ENCODE measurements at places on chromosomes 12 and 14.

DNA sequence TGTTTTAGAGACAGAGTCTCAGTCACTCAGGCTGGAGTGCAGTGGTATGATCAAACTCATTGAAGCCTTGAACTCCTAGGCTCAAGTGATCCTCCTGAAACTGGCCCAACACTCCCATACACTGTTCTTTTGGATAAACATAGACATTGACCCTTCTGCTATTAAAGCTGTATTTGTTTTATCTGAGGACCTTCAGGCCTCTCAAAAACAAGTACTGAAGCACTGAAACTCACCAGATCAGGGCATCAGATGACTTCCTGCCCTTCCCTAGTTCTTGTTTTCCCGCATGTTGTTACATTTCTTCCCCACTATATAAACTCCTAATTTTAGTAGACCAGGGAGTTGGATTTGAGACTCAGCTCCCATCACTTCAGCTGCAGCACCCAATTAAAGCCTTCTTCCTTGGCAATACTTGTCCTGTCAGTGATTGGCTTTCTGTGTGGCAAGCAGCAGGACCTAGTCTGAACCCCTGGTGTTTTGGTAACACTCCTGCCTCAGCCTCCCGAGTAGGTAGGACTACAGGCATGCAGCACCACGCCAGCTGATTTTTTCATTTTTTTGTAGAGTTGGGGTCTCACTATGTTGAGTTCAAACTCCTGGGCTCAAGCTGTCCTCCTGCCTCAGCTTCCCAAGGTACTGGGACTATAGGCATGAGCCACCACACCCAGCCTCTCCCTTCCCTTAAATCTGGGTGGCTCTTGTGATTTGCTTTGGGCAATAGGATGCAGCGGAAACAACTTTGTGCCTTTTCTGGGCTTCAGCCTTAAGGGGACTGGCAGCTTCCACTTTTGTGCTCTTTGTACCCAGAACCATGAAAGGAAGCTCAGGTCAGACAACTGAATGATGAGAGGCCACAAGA is 12.5 kb upstream of the IFT81 start:
- DNase-seq = no peak

GRCh38 chr14:85878874-85879273 is 348.9 kb downstream of the FLRT2 start:
- no peak for DNase-seq

DNA sequence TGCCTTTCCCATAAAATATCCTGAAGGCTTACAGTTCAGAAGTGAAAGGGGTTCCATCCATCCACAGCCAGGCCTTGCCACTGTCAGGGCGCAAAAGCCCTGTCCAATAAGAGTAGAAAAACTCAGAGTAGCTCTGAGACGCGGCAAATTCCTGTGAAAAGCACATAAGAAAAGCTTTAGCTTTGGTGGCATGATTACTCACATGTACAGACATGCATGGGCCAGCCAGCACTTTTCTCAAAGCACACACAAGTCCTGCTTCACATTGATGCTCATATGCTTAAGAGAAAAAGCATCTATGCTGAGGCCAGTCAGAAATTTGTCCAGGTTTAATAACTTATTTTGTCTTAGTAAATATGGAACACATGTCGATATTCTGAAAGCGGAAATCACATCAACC is 25.5 kb downstream of the CLEC1A start:
- no peak for DNase-seq

GRCh38 chr14:79573486-79573885 is 637.8 kb downstream of the DIO2 start:
- DNase-seq = no peak

DNA sequence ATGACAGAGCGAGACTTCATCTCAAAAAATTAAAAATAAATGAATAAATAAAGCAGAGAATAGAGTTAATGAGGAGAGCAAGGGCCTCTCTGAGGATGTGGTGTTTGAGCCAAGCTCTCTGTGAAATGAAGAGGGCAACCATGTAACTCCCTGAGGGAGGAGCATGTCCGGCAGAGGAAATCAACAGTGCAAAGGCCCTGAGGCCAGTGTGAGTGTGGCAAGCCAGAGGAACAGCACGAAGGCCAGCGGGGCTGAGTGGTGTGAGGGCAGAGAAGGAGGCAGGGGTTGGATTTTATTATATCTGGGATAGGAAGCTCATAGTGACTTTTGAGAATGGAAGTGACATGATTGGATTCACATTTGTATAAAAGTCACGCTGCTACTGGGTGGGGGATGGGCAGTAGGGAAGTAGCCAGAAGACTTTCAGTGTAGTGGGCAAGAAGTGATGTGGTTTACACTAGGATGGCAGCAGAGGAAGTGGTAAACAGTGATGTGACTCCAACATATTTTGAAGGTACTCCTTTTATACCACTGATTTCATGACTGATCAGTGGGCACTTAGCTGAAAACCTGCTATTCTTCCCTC is 10.3 kb upstream of the LRP1-AS start:
- DNase-seq = peak; percentile 57

DNA sequence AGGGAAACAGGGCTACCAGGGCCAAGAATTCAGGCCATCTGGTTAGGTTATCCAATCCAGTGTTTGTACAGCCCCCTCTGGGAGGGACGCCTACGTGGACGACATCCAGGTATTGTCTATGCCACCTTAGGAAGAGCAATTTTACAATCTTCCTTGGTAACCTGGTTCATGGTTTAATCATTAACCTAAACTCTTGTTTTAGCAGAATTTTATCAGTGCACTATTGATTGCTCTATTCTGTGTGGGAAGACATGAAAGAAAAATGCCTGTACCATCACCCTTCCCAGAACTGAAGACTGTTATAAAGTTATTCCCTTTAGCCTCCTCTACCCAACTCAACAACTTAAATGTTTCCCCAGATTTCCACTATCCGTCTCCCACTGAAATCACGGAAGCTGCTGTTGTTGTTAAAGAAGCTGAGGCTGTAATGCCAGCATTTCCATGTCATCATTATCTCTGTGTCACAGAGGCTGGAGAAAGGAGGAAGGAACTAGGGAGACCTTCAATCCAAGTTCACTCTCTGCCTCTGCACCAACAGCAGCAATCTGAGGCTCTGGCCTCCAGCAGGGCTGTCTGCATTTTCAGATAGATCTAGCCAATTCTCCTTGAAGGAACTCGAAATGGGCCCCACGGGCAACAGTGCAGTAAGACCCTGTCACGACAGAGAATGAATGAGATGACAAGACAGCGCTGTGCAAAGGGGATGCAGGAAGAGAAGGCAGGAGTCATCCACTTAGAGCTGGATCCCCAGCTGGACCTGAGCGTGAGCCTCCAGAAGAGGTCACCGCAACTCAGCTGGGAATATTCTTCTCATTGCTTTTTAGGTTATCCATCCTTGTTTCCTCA is 183.4 kb upstream of the GZMB start:
- DNase-seq = no peak

DNA sequence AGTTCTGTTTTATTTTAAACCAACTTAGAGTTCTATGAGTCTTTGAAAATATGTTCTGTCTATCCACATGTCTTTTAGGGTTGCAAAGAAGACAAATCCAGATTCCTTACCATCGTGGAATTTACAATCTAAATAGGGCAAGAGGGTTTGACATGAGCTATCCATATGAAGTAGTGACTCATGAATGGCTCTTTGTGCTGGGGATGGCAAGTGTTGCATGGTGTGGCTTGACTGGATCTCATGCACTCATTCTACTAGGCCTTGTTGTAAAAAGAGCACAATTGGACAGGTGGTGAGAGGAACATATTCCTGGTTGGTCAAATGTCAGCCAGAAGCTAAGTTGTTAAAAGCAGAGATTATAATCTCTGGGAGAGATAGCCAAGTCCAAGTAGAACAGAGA is 509.1 kb downstream of the DIO2 start:
- no peak for DNase-seq

- no peak for DNase-seq
These were observed 34.2 kb downstream of the RTRAF start for GRCh38 chr14:52023518-52023917.

- no peak for DNase-seq
These were observed 4.8 kb downstream of the RNF34 start for GRCh38 chr12:121404734-121405133.

- no peak for DNase-seq
These were observed 9.1 kb downstream of the C12orf76 start for GRCh38 chr12:110039085-110039807.

DNA sequence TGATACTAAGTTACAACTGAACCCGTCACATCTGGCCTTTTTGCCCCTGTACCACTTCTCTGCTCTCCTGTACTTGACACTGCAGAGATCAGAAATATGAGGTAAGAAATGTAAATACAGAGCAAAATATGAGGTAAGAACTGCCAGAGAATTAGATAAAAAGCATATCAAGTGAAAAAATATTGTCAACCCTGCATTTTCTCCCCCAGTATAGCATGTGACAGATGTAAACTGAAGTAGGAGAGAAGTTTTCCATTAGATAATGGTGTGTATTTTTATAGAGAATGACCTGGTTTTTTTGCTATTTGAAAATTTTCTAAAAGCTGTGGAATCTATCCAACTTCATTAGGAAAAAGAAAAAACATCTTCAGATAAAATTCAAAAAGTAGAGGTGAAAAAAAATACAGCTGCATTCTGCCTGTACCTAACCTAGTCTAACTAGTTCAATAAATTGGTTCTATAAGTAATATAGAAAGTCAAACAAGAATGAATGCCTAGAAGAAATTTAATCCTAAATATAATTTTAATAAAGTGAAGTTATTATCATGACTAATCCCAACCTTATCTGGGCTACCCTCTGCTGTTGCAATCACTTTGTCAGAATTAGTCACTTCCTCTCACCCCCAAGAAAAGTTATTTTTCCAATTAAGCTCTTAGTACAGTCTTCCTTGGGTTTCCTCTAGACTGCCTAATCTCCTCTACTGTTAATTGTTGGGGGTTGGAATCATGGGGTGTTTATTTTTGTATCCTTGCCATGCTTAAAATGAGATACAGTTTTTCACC is 210.0 kb downstream of the RASSF9 start:
- DNase-seq = no peak

DNA sequence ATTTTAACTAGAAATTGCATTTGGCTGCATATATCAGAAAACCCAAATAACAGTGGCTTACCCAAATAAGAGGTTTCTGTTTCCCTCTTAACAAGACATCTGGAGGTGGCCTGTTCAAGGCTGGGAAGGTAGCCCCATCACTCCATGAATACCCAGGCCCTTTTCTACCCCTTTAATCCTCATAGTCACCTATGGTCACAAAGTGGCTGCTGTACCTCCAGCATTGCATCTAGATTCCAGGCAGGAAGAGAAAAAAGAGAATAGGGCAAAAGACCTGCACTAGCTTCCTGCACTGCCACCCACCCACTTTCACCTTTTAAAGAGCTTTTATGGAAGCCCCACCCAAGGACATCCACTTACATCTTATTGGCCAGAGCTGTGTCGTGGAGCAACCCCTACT is 124.0 kb upstream of the NCOR2 start:
- no peak for DNase-seq

DNA sequence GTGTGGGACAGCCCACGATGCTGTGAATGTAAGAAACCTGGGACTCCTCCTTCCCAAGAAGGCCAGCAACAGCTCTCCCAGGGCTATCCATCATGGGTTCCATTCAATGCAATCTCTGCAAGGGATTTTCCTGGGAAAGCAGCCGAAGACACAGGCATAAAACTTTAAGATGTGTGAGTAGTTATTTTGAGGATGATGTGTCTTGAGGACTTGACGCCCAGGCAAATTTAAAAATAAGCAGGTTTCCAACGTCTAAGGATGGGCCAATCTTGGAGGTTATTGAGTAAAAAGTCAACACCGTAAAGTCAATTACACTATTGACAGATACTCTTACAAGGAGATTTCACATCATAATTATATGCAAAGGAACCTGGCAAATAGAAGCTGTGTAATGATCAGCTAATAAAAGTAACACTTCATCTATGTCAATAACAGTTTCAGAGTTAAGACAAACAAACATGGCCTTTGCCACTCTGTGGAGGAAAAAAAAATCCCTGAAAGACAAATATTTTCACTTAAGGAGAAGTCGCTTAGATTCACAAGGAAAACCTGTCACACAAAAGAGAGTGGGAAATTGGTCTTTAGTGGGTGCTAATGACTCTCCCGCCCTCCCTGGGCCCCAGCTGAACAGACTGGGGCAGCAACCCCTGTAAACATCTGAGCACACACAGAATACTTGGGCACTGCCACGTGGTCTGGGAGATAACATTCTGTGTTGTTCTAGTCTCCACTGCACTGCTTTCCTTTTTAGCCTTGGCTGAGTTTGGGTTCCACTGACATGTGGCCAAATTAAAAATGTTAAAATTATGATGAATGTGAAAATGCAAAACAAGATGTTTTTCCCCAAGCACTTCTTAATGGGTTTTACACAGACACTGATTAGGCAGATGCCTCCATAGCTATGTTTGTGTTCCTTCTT is 240.9 kb downstream of the FOXN3 start:
- DNase-seq = no peak

- DNase-seq = no peak
These were observed 13.3 kb downstream of the CPM start for GRCh38 chr12:68919581-68920239.

All from GDM1 (cell line).